ENCODE measurements at places on chromosomes 11 and 22. TPM values are rescaled to one million over a fixed set of nuclear protein-coding genes. Genes with fewer than 3 reads are reported as not detected.

DNA sequence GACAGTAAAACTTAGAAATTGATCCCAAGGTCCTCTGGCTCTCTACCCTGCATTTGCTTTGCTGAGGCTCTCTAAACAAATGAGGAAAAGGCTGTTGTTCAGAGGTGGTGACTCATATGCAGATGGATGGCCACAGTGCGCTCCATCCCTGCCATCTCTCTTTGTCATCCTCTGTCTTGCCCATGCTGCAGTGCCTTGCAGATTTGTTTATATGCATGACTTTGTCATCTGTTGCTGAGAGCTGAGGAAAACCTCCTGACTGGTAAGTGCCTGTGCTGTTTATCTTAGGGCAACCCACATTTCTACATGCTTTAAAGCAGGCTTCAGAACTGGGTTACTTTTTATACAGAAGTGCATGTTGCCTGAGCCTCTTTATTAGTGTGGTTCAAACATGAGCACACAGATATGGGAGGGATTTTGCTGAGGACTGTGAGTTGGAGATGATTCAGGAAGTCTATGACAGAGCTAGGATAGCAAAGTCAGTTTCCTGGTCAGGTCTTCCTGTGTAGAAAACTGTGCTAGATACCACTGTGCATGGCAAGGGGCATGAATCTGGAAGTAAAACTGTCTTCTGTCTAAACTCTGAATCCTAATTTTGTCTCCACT is 57.4 kb downstream of the JAM3 start:
- H3K27me3 ChIP-seq: no peaks in the 10 kb centered on the region
- H3K36me3 ChIP-seq: no peaks in the 10 kb centered on the region

DNA sequence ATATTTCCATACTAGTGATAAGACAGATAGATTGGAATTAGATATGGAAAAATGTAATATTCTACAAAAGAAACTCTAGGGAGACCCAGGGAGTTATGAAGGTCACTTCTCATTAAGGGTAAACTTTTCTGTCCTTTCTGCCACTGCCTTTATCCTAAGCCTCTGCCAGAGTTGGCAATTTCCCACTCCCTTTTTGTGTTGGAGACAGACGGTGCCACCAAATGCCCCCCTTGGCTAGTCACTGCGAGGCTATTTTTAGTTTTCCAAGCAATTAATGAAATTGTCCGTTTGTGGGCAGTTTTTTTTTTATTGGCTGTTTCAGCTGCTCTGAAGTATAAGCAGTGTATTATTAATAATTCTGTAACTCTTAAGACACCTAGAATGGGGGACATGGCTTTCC is 67.6 kb upstream of the TENM4 start:
- peaks cover 8% of the 10 kb centered on the region for H3K27me3 ChIP-seq
- no peaks in the 10 kb centered on the region for H3K36me3 ChIP-seq
- no peaks in the 10 kb centered on the region for H3K4me1 ChIP-seq

DNA sequence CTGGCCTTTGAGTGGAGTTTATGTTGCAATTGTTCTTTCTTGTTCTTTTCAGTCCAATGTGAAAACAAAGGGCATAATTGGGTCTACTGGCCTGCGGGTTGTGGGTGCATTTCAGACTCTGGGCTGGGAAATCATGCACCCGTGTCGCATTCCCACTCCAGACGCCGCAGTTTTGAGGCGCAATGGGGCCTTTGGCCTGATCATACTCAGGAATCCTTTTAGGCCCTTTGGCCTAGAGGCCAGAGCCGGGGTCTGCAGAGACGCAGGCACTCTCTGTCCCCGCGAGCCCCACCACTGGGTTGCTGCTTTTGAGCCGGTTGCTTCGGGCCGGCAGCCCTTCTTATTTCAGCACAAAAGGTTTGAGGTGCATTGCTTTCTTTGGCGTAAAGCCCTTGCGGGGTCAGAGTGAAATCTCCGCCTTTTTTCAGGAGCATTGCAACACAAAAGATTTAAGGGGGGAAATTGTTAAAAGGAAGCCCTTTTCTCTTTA is 48.4 kb upstream of the DBX1 start:
- H3K36me3 ChIP-seq: no peaks in the 10 kb centered on the region
- no peak overlapping the region for H3K4me3 ChIP-seq
- H3K27me3 ChIP-seq: peaks cover 76% of the 10 kb centered on the region
- H3K27ac ChIP-seq: no peak overlapping the region
- no peak for DNase-seq

DNA sequence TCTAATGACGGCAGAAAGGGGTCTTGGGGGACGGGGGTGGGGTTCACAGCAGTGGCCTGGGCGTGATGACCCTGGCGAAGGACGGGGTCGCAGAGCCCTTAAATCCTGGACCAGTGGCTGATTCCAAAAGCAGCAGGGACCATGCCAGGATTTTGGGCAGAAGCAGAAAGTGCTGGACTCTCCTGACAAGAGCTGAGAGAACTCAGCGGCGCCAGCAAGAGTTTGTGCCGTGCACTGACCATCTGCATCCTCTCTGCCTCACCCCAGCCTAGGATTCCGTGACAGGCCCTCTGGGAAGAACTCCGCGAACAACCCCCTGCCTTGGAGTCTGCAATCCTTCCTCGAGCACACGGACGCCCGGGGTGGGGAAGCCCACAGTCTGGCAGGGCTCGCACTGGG is 644 bp upstream of the NDUFV1 start:
- H3K4me3 ChIP-seq: peak overlapping the region; percentile 89
- H3K4me1 ChIP-seq: peaks cover 24% of the 10 kb centered on the region
- peaks cover 28% of the 10 kb centered on the region for H3K36me3 ChIP-seq
- H3K27ac ChIP-seq: peak overlapping the region; percentile 80
- H3K27me3 ChIP-seq: no peaks in the 10 kb centered on the region

- no peak for DNase-seq
- no peaks in the 10 kb centered on the region for H3K4me1 ChIP-seq
- peaks cover 4% of the 10 kb centered on the region for H3K36me3 ChIP-seq
- H3K27me3 ChIP-seq: no peaks in the 10 kb centered on the region
- H3K4me3 ChIP-seq: no peak overlapping the region
Observed at GRCh38 chr11:120231963-120232362, 8.0 kb upstream of the POU2F3 start.

DNA sequence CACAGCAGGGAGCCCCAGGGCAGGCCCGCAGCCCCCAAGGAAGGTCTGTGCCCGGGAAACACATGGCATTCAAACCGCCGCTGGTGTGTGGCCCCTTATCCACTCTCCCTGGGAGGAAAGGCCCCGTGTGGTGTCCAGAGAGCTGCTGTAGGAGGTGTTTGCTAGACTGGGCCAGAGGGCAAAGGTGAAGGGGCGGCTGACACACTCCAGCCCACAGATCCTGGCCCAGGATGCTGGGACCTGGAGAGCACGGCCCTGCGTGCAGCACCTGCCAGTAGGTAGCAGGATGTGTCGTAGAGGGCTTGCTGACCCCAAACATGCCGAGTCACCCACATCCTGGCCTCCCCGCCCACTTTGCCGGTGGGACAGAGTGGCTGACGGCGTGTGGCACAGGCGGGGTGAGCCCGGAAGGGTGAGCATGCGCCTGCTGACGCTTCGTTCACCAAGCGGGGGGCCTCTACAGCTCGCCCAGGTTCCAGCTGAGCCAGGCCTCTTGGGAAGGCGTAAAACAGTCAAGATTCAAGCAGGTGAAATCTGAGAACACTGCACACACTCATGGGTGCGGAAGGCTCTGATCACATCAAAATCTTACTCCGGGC is 11.0 kb downstream of the OSBPL5 start:
- no peaks in the 10 kb centered on the region for H3K36me3 ChIP-seq
- peak overlapping the region; percentile 73 for H3K27ac ChIP-seq
- DNase-seq: no peak

DNA sequence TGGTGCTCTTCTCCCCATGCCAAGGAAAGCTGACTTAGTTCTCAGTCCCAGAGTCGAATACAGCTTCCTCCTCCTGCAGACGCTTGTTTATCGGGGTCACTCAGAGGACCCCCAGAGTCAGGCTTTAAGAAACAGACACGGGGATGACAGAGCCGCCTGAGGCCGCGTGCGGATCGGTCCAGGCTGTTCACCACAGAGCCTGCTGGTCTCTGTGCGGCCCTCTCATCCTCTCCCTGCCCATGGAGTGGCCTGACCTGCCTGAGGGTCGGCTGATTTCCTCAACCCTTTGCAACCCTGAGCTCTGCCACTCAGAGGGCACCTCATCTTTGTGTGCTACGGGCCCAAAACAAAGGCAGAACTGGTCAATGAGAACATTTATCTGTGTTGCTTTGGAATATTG is 2.1 kb downstream of the GAL start:
- no peak overlapping the region for H3K27ac ChIP-seq
- H3K36me3 ChIP-seq: no peaks in the 10 kb centered on the region
- H3K4me3 ChIP-seq: no peak overlapping the region
- peak; percentile 43 for DNase-seq
- H3K27me3 ChIP-seq: peaks cover 34% of the 10 kb centered on the region

GRCh38 chr11:125481531-125481930 is 14.5 kb downstream of the FEZ1 start:
- H3K4me3 ChIP-seq: no peak overlapping the region
- H3K27ac ChIP-seq: no peak overlapping the region
- H3K36me3 ChIP-seq: no peaks in the 10 kb centered on the region
- H3K27me3 ChIP-seq: no peaks in the 10 kb centered on the region

The OR51B2 gene
- total RNA-seq: not detected

The SMIM35 gene
- not detected for total RNA-seq

The ELMOD1 gene
- total RNA-seq: 0.96 TPM

The MCHR1 gene
- not detected for total RNA-seq

The LRRN4CL gene
- 2.0 TPM for total RNA-seq

The PTGDR2 gene
- 0.21 TPM for total RNA-seq

All from left lung (tissue), 14 donors.